ENCODE measurements at places on chromosomes 6 and 20.

GRCh38 chr6:133368664-133369063 is 127.5 kb downstream of the EYA4 start:
- no peak for DNase-seq

GRCh38 chr6:158268361-158269147 is 43.7 kb upstream of the TULP4 start:
- no peak for DNase-seq

GRCh38 chr20:48921168-48921882 is at the start of gene ARFGEF2:
Gene ARFGEF2, plus strand, starts transcription at chr20:48921711. Its CDS starts 179 bp downstream, at chr20:48921890.
- peak; percentile 92 for DNase-seq

DNA sequence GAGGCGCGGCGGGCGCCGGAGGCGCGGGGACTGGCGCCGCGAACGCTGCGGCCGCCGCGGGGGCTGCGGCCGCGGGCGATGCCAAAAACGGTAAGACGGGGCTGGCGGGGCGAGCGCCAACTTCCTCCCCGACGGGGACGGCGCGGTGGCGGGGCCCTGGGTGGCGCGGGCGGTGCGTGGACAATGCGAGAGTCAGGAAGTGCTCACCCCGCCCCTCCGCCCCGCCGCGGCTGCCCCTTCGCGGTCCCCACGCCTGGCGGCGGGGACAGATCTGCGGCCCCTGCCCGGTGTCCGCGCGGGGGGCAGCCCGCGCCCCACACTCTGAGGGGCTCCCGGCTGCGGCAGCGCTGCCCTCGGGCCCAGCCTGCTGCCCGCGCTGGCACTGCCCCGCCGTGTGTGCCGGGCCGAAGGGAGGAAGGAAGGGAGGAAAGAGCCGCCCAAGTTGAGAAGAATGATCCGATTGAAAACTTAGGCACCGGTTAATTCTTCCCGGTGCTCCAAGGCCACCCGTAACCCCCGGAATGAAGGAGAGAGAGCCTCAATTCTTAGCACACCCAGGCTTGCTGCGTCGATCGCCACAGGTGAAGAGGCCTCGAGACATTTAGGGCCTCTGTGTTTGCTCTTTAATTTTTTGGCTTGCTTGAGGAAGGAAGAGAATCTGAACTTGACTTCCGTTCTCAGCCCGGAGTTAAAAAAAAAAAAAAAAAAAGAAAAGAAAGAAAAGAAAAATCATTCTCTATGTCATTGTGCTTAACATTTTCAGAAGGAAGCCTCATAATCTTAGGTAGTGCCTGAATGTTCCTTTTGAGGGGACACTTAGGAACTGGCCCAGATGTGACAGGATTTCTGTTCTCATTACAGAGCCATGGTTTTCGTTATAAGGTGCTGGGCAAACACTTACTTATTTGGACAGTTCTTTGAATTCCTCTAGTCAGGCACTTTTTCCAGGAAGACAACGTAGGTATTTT is 982 bp downstream of the HECA start:
- DNase-seq = peak; percentile 55

DNA sequence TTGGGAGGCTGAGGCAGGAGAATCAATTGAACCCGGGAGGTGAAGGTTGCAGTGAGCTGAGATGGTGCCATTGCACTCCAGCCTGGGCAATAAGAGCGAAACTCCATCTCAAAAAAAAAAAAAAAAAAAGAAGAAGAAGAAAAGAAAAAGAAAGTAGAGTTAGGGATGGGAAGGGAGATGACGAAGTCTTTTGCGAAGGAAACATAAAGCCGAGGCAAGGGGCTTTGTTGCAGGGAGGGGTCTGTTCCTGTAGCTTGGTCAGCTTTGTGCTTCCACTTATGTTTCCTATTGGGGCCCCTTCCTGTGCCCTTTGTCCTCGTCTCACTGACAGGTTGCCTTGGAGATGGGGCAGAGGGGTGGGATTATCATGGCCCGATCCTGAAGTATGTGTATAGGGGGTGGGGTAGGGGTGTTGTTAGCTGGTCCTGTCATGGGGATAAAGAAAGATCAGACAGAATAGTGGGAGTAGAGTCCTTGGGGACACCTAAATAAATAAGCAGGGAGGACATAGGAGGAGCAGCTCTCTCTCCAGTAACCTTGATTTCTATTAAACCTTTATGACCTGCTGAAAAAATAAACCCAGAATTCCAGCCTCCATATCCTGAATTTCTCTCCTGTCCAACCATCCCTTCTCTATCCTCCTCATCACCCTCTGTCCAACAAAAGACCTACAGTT is 1.1 kb upstream of the CLIC1 start:
- DNase-seq = no peak

DNA sequence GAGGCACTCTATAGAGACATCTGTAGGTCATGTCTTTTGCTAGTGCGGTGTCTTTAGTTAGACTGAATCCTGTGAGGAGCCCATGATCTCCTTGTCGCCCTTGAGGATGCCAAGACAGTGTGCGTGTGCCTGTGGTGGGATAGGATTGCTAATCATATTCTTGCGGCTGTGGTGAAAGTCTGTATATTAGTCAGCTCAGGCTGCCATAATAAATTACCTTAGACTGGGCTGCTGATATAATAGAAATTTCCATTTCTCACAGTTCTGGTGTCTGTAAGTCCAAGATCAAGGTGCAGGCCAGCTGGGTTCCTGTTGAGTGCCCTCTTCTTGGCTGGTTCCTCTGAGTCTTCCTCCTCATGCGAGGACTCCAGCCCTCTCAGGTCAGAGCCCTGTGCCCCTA is 141.2 kb downstream of the JARID2 start:
- no peak for DNase-seq

DNA sequence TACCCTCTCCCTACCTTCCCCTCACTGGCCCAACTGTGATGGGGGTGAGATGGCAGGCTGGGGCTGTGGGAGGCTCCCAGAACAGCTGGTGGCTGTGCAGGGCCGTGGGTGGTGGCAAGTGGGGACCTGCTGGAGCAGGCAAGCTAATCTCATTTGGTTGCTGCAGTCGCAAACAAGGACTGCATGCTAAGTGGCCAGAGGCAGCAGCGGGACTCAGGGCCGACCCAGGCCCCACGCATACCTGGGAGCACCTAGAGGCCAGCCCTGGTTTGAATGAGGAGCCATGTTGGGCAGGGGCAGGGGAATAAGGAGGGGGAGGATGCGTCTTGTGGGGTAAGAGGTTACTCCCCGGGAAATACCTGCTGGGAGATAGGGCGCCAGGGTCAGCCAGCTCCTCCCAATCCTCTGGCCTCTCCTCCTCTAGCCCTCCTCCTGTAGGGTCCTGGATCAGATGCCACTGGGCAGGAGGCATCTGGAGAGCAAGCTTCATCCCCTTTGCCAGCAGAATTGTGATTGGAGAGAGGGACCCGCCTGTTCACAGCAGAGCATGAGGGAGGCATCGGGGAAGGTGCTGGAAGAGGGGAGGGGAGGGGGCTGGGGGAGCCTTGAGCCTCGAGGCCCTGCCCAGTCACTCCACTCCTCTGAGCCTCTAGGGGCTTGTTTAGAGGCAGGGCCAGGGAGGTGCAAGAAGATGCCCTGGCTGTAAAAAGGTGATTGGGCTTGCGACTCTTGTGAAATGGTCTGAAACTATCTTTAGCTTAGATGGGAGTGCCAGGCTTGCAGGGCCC is 24.3 kb upstream of the CDH22 start:
- DNase-seq = no peak

GRCh38 chr6:111599259-111599658 is 6.4 kb downstream of the TRAF3IP2 start:
- DNase-seq = no peak

Measured in stimulated activated CD4-positive, alpha-beta T cell treated with anti-CD3 and anti-CD28 coated beads, Interleukin-12 subunit alpha, Interleukin-12 subunit beta, amount 100 ng/mL, for 4 hours (primary cell).